Fibroblast of skin of left biceps (primary cell): ENCODE measurements at places on chromosomes 12 and 14.

- no peak for DNase-seq
These were observed 72.5 kb downstream of the TMEM132D start for GRCh38 chr12:129831294-129831693.

GRCh38 chr12:130967636-130968035 lies 13.9 kb downstream of the ADGRD1 start:
- no peak for DNase-seq

- DNase-seq: no peak
These were observed 485.6 kb upstream of the TMEM132C start for GRCh38 chr12:127781336-127781735.

- peak; percentile 60 for DNase-seq
These were observed 1081.5 kb downstream of the VRK1 start for GRCh38 chr14:97878727-97879126.

- DNase-seq: no peak
These were observed 419.7 kb downstream of the ADAMTS20 start for GRCh38 chr12:43132291-43132690.

DNA sequence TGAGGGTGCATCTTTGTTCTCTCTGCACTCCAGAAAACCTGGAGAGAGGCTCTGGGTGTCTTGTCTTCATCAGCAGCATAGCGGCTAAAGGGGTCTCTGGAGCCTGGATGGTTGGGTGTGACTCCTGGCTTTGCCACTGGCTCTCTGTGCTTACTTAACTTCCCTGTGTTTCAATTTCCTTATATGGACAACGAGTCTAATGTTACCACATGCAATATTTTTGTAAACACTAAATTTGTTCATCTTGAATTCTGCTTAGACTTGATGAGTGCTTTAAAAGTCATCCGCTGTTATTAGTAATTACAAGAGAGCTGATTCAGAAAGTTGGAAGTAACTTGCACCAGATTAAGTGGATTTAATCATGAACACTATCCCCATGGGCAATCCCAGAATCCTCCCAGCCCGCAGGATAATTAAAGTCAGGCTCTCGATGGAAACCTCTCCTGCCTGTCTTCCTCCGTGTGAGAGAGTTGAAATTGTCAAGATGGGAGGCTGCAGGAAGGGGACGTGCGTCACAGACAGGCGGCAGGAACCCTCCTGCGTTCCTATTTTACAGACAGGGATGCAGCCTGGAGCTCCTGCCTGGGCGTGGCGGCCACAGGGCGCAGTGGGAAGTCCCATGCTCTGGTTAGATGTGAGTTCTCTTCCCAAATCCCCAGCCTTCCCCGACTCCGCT lies 201.2 kb downstream of the TTC8 start:
- DNase-seq: peak; percentile 95

DNA sequence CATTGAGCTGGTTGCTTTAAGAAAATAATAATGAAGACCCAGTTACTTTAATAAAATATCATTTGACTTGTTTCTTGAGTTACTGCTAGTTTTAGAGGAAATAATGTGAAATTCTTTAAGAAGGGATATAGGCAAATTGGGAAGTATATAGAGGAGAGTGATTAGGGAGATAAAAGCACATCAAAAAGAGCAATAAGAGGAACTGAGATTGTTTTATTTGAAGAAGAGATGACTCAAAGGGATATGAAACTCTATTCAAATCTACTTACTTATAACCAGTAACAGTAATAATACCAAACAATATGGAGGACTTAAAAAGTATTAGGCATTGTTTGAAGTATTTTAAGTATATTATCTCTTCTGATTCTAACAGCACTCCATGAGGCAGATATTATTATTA lies 37.1 kb downstream of the LRRK2 start:
- DNase-seq: no peak
